ENCODE measurements at places on chromosomes 5 and 9.

GRCh38 chr9:136348691-136349090 is 14.9 kb downstream of the DNLZ start:
- DNase-seq, result no peak

- no peak for DNase-seq
Observed at GRCh38 chr9:123695386-123695785, 234.5 kb downstream of the DENND1A start.

GRCh38 chr9:79257790-79258351 is 313.9 kb upstream of the TLE4 start:
- no peak for DNase-seq

- no peak for DNase-seq
Observed at GRCh38 chr5:164784230-164784629, 1278.8 kb downstream of the MAT2B start.

- no peak for DNase-seq
Observed at GRCh38 chr5:71582945-71583584, 4.1 kb upstream of the MCCC2 start.

DNA sequence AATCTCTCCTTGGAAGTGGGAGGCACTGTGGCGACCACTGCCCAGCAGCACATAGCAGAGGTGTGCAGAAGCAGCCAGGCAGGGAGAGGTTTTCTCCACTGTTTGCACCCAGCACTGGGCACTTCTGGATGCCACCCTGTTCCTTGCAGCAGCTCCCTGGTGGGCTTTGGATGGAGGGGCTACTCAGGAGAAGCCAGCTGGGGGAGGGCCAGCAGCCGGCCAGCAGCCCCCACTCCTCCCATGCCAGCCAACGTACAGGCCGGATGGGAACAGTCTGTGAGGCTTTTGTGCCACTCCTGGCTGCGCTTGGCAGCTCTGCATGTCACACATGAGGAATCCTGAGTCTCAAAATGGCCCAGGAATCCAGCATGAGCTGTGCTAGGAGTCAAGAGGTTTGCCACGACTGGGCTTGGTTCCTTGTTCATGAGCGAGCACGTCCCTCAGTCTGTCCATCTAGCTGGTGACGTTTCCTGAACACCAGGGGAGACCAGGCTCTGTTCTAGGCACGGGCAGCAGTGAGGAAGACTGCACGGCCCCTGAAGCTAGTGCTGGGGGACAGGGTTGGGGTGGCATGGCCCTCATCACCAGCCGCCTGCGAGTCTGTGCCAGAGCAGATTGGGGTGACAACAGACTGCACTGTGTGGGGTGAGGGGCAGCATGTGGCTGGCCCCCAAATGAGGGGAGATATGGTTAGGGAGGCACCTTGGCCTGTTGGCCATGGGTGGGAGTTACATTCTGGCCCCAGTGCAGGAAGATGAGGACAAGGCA is 10.1 kb downstream of the PHF2 start:
- no peak for DNase-seq

DNA sequence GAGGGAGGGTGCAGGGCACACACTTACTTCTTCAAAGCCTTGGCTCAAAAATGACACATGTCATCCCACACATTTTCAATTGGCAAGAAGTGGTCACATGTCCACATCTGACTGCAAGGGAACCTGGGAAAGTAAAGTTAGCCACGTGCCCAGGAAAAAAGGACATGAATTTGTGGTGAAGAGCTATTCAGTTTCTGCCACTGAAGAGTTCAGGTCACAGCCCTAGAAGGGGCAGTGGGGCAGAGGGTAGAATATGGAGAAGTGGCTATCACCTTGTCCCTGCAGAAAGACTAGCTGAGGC is 1.9 kb upstream of the RGS14 start:
- DNase-seq, result no peak

- DNase-seq, result no peak
Observed at GRCh38 chr5:177087398-177088005, 787 bp downstream of the FGFR4 start.

DNA sequence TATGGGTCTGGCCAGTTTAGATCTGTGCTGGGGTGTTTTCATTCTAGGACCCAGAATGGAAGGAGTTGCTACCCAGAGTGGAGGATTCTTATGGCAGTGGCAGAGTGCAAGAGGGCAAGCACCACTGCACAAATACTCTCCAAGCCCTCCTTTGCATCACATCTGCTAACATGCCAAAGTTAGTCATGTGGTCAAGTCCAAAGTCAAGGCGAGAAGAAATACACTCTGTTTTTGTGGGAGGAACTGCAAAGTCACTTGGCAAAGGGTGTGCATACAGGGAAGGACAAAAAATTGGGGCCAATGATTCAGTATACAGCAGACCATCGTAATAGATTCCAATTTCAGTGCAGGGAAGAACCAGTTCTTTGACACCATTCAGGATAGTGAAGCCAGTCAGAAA is 43.9 kb upstream of the HMGCS1 start:
- DNase-seq, result no peak

DNA sequence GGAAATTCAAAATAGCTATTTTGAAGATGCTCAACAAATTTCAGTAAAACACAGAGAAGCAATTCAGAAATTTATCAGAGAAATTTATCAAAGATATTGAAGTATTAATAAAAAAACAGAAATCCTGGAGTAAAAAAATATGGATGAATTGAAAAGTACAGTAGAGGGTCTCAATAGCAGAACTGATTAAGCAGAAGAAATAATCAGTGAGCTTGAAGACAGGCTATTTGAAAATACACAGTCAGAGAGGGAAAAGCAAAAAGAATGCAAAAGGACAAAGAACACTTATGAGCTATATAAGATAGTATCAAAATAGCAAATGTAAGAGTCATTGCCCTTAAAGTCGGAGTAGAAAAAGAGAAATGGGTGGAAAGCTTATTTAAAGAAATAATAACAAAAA is 107.9 kb upstream of the PPP2R2B start:
- DNase-seq, result no peak

DNA sequence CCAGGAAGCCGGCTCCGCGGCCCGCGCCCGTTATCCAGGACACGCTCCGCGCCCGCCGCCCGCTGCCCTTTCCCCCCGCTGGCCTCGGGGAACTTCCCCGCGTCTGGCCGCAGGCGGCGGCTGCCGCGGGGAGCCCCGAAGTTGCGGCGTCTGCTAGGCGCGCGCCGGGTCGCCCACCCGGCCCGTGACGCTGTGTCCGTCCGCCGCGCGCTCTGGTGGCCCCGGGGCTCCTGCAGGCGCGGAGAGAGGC is 621 bp upstream of the GCNT4 start:
- no peak for DNase-seq

DNA sequence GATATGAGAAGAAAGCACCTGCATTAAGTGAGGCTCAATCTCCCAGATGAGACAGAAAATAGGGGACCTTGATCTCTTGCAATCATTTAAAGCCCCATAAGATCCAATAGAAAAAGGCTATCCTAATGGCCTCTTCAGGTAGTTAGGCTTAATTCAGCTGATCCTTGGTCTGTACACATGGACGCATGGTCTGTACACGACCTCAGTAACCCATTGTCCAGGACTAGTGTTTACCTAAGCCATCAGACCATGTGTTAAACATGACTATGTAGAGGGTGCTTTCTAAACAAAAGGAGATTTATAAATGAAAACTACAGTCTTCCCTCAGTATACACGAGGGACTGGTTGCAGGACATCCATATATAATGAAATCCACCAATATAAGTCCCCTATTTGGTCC is 7.5 kb downstream of the MARCHF3 start:
- DNase-seq, result no peak

DNA sequence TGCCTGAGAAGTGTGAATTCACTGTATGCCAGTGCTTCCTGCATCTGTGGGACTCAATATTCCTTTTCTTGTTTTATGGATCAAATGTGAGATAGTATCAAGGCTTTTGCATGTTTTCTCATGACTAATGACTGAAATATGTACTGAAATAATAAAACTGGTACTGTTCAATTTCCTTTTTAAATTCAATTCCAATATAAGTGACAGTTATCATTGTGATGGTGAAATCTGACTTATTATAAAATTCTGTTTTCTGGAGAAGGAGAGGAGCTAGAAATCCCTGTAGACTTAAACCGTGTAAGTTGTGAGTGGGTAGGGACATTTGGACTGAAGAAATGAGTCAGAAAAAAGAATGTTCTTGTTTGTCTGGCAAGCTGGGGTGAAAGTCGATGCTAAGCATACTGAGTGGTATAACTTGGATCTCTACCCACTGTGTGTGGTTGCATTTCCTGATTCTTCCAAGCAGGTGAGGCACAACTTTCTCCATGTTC is 245.2 kb downstream of the EFNA5 start:
- DNase-seq, result no peak

GRCh38 chr9:114049441-114050225 is 28.5 kb downstream of the AMBP start:
- DNase-seq, result no peak

DNA sequence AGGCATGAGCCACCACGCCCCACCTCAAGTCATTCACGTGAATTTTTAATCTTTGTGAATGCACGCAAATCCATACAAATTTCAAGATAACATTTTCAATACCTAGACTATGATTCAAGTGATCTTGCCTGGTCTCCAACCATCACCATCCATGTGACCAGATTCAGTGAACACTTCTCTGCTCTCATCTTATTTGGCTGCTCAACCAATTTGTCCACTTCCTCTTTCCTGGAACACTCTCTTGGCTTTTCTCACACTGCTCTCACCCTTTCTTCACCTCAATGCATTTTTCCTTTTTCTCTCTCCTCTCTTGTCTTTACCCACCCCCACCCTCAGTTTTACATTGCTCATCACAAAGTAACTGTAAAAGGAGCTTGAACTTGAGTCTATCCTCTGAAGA is 354.7 kb upstream of the KIF2A start:
- no peak for DNase-seq

DNA sequence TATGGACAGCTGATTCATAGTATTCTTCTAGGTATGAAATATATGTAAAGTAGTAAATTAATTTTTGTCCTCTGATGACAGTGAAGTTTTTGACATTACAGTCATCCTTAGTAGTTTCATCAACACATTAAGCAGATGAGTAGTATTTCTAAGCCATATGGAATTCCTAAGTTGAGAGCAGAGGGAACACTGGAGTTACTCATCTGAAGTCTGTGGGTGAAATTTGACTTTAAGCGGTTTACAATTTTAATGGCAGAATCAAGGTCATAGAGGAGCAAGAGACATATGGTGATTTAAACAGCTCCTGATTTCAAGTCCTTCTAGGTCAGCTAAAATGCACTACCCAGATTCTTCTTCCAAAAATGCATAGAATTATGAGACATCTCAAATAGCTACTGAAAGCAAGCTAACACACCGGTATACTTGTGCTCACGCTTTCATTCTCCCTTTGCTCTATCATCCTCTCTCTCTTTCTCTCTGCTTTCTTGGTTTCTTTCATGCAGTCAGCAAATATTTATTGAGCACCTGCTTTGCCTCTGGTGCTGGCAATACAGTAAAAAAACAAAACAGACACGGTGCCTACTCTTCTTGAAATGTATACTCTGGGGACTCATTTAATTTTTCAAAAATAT is 235.9 kb downstream of the FER start:
- no peak for DNase-seq

DNA sequence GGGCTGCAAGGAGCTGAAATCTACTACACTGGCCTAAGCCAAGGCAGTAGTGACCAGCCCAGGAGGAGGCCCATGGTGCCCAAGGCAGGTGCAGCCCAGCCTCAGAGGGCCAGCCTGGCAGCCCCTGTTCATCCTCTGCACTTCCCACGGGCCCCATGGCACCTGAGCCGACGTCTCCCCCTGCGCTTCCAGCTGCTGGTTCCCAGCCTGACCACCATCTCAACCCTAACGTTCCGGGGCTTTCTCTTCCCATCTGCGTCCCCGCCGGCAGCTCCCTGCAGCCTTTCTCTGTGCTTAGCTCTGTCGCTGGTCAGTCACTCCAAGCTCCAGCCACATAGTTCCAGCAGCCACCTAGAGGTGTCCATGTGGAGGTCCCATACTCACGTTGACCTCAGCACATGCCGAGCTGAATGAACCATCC is 105.5 kb upstream of the LMX1B start:
- no peak for DNase-seq

DNA sequence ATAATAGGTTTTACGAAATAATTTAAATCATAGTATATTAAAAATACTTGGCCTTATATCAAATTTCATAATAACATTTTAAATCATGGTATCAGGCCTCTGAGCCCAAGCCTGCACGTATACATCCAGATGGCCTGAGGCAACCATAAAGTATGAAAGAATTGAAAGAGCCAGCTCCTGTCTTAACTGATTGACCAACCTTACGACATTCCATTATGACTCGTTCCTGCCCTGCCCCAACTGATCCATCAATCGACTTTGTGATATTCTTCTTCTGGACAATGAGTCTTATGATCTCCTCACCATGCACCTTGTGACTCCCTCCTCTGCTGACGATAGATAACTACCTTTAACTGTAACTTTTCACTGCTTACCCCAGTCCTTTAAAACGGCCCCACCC is 545.0 kb downstream of the MTRR start:
- DNase-seq, result no peak

GRCh38 chr9:4614627-4615026 is 47.5 kb upstream of the PLPP6 start:
- no peak for DNase-seq

GRCh38 chr5:14702238-14702839 is 37.8 kb downstream of the OTULIN start:
- no peak for DNase-seq

GRCh38 chr9:74736646-74737045 is 151.1 kb downstream of the TRPM6 start:
- no peak for DNase-seq

DNA sequence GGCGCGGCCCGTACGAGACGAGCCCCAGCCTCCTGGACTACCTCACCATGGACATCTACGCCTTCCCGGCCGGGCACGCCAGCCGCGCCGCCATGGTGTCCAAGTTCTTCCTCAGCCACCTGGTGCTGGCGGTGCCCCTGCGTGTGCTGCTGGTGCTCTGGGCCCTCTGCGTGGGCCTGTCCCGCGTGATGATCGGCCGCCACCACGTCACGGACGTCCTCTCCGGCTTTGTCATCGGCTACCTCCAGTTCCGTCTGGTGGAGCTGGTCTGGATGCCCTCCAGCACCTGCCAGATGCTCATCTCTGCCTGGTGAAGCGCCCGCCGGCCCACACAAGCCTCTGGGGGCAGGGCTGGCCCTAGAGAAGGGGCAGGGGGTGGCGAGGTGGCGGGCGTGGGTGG is 18.5 kb downstream of the PLPP7 start:
- DNase-seq, result no peak

- no peak for DNase-seq
Observed at GRCh38 chr5:142821733-142822487, 51.7 kb downstream of the ARHGAP26 start.

GRCh38 chr5:100709771-100710170 is 174.6 kb downstream of the FAM174A start:
- DNase-seq, result no peak

DNA sequence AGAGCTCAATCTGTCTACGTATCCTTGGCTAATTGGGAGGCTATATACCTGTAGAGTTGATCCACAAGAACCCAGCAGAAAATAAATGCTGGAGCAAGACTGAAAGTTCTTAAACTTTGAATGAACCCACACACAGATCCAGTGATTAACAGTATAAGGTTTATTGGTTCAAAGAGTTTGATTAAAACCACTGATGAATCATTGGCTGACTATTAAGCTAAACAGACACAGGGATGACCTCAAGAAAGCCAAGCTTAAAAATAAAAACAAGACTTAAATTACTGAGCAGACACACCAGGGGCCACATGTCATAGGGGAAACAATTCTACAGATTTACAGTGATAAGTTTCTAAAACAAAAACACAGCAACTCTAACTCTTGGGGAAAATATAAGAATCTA is 163.6 kb downstream of the SPATA31D1 start:
- no peak for DNase-seq
